ENCODE measurements at places on chromosomes 11 and 22.

GRCh38 chr11:128193615-128194014 is 393.7 kb downstream of the ETS1 start:
- no peak for DNase-seq

DNA sequence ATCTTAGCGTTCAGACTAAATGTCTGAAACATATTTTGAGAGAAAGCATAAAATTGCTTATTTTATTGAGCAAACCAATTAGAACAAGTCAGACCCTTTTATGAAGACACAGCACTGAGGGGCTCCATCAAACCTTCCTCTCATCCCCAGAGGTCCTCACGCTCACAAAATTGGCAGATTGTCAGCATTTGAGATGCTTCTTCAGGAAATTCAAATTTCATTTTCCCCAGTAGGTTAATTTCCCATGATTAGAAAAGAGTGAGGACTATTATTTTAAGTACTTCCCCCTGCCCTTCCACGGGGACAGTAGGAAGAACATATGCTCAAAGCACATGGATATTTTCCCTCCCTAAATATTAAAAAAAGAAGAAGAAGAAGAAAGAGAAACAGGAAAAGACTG is 851.8 kb downstream of the BRD1 start:
- DNase-seq, result no peak

- no peak for DNase-seq
Measured at GRCh38 chr22:38942702-38943101, 14.7 kb upstream of the APOBEC3A start.

- DNase-seq, result peak; percentile 45
Measured at GRCh38 chr22:19576460-19577421, 52.5 kb upstream of the CLDN5 start.

DNA sequence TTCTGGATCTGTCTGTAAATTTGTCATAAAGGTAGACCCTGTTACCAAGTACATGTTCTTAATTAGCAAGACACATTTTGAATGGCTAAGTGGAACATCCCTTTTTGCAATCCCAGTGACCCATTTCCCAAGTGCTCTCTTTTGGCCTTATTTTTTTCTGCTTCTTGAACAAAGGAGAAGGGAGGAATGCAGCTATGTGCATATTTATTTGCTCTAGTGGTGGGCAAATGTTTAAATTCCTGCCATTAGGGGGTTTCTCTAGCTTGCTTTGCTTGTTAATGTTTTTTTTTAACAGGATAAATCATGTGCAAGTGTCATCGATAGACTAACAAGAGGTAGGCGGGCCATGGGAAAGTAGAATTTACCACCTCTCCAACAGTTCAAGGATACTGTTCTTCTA is 135.7 kb downstream of the COMMD9 start:
- no peak for DNase-seq

DNA sequence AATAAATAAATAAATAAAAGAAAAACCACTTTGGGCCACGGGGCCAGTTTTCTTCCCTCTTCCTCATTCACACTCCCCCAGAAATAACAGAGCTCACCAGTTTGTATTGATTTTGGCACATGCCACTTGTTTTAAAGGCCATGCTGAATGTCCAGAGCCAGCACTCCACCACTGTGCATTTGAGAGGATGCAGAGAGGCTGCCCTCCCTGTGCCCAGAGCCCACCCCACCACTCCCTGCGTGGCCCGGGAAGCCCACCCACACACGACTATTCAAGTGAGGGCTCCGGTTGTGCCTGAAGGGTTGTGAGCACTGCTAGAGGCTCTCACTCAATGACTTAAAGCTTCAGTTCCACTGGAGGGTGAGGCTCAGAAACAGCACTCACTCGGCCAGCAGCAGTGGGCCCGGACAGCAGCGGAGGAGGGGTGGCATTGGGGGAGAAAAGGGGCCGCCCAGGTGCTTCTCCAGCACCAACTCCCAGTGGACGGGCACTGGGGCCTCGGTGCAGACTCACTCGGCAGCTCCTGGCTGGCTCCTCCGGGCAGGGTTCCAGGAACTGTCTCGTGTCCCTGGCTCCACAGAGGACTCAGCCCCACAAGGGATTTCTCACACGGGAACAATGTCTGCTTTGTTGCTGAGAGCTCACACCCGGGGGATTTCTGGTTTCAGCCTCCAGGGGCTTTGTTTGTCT is 112.7 kb downstream of the SHANK2 start:
- DNase-seq, result no peak

- DNase-seq, result no peak
Measured at GRCh38 chr11:121563003-121563402, 110.2 kb upstream of the SORL1-AS1 start.

GRCh38 chr11:48019217-48019584 is 38.8 kb downstream of the PTPRJ start:
- DNase-seq, result no peak

DNA sequence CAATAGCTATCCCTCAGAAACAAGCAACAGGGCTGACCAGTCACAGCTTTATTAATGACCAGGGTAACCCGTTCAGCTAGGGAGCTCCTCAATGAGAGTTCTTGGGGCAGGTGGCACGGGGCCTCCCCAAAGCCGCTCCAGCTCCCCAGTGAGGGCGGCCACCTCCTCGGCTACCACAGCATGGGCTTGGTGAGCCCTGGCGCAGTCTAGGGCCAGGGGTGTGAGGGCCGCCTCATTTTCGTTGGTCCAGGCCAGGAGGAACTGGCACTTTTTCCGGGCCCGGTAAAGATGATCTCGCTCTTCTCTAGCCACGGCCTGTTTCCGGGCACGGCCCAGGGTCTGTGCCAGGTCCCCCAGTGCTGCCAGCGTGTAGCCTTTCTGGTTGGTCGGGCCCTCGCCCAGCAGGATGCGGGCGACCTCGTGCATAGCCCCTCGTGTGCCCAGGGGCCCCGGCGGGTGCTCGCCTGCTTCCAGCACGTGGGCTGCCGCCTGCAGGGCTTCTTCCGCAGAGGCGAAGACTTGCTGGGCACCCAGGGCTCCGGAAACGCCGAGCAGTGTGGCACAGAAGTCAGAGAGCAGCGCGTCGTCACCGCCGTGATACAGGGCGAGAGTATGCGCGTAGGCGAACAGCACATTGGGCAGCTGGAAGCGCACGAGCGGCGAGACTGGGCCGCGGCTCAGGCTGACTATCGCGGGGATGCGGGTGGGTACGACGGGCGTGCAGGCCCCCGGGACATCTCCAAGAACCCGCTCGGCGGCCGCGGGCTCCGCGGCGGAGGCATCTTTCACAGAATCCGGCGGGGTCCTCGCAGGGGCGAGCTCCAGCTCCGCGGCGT is 913 bp downstream of the ZNHIT2 start:
- DNase-seq, result peak; percentile 51

GRCh38 chr11:36239636-36240035 is 49.6 kb downstream of the COMMD9 start:
- DNase-seq, result no peak

DNA sequence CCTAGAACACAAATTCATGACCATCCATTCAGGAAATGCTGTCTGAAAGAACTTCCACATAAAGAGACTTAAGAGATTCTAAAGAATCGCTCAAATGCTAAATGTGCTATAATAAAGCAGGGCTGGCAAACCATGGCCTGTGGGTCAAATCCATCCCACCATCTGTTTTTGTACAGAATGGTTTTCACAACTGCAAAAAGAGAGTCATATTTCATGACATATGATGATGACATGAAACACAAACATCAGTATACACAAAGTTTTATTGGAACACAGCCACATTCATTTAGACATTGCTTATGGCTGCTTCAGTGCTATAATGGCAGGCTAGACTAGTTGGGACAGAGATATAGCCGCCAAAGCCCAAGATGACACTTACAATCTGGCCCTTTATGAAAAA is 85.1 kb downstream of the RRAS2 start:
- no peak for DNase-seq

GRCh38 chr11:69018924-69019323 is 5.9 kb upstream of the MRGPRF start:
- no peak for DNase-seq

DNA sequence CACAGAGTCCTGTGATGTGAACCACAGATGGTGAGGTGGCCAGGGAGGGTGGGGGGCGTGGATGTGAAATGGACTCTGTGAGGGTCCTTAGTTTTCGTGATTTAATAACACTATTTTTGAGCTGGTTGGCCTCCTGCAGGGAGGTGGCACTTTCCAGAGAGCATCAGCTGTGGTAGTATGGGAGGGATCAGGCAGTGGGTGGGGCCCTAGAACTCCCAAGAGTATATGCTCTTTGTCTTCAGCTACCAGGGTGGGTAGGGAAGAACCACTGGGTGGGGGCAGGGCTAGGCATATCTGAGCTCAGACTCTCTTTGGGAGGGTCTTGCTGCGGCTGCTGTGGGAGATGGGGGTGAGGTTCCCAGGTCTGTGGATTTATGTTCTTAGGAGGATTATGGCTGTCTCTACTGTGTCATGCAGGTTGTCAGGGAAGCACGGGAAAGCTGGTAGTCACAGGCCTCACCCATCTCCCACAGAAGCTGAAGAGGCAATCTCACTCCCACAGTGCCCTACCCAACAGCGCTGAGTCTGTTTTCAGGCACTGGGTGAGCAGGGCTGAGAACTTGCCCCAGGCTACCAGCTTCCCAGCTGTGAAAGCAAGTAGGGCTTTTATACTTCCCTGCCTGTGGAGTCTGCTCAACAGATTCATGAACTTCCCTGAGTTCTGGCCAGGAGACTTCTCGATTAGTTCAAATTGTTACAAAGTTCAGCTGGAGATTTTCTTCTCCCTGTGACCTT is 47.9 kb upstream of the SNX19 start:
- no peak for DNase-seq

DNA sequence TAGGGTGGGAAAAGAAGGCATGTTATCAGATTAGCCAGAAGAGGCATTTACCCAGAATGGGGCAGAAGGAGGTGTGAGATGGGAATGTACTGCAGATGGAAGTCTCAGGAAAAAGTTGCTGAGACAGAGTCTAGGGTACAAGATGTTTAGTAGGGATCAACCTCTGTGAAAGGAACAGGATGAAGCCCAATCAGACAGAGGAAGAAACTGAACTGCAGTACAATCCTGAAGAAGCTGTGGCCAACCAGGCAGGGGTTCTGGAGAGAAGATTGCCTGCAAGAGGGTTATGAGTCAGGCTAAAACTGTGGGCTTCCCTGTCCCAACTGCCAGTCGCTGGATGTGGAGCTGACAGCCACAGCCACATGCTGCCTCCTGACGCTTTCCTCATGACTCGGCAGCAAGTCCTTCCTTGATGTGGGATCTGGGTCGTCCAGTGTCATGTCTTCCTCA is 64.0 kb downstream of the CWC15 start:
- no peak for DNase-seq

GRCh38 chr11:69868006-69868810 is 49.0 kb upstream of the FGF3 start:
- no peak for DNase-seq

GRCh38 chr11:67032830-67033551 is 10.1 kb downstream of the SYT12 start:
- DNase-seq, result no peak

- DNase-seq, result no peak
Measured at GRCh38 chr11:62573006-62573591, 592 bp downstream of the EEF1G start.

GRCh38 chr11:4433856-4434255 is 15.2 kb upstream of the OR52K2 start:
- DNase-seq, result no peak

- DNase-seq, result no peak
Measured at GRCh38 chr11:45670386-45671135, 5.1 kb upstream of the CHST1 start.

DNA sequence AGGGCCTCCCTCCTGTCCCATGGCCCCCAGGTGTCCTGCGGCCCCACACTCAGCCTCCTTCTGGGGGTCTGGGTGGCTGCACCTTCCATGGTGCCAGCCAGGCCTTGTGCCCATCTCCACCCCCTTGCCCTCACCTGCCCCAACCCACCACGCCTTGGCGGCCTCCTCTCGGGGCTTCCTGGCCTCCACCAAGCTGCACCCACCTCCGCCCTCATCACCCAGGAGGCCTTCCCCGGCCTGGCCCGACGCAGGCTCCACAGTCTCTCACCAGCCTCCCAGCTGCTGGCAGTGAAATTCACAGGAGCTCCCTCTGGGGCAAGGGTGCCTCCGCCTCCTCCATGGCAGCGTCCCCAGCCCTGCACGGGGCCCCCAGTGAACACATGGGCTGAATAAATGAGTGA is 35.9 kb upstream of the WNT7B start:
- no peak for DNase-seq

DNA sequence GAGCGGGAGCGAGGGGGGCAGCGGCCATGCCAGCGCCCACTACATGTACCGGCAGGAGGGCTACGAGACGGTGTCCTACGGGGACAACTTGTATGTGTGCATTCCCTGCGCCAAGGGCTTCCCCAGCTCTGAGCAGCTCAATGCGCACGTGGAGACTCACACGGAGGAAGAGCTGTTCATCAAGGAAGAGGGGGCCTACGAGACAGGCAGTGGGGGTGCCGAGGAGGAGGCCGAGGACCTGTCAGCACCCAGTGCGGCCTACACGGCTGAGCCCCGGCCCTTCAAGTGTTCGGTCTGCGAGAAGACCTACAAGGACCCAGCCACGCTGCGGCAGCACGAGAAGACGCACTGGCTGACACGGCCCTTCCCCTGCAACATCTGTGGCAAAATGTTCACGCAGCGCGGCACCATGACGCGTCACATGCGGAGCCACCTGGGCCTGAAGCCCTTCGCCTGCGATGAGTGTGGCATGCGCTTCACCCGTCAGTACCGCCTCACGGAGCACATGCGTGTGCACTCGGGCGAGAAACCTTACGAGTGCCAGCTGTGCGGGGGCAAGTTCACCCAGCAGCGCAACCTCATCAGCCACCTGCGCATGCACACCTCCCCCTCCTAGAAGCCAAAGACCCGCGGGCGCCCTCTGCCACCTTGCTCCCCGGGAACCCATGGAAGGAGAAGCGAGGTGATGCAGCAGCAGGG is 20.9 kb upstream of the TMEM191C start:
- DNase-seq, result no peak

GRCh38 chr22:49953680-49954344 is 6.8 kb upstream of the PIM3 start:
- DNase-seq, result no peak

DNA sequence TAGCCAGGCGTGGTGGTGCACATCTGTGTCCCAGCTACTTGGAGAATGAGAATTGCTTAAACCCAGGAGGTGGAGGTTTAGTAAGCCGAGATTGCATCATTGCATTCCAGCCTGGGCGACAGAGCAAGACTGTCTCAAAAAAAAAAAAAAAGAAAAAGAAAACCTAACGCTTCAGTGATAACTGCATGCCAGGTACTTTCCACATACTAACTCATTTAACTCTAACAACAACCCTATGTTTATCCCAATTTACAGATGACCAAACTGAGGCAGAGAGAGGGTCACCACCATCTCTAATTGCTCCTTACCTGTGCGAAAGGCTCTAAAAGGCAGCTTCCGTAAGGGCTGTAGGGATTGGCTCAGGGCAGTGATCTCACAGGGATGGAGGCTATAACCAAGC is 11.6 kb downstream of the PISD start:
- DNase-seq, result no peak

GRCh38 chr11:102186551-102187191 is 76.4 kb downstream of the YAP1 start:
- DNase-seq, result no peak
